A549 treated with dexamethasone at 1 μM for 4 hours (cell line): ENCODE measurements at places on chromosomes 3 and 15. TPM values are rescaled to one million over a fixed set of nuclear protein-coding genes. Genes with fewer than 3 reads are reported as not detected.

KLHL6 gene
- 0.01 to 0.02 TPM (median 0.01 TPM) in 3 of 5 replicates, not detected in the others for total RNA-seq

ITIH4 gene
- 0.25 to 1.0 TPM (median 0.63 TPM) in 5 replicates for total RNA-seq

CPA3 gene
- total RNA-seq = not detected in 5 replicates

SLC2A2 gene
- total RNA-seq = not detected in 5 replicates

ARHGEF26 gene
- total RNA-seq = 10.9 to 15.3 TPM (median 12.3 TPM) in 5 replicates

OR5K3 gene
- not detected in 5 replicates for total RNA-seq

FBLN2 gene
- 1.5 to 2.8 TPM (median 2.1 TPM) in 5 replicates for total RNA-seq

ACKR2 gene
- 0.04 to 0.11 TPM (median 0.05 TPM) in 5 replicates for total RNA-seq

LRTM1 gene
- not detected in 5 replicates for total RNA-seq

SLC24A5 gene
- not detected in 5 replicates for total RNA-seq

TMEM207 gene
- not detected in 5 replicates for total RNA-seq

PSTPIP1 gene
- 0.21 to 0.43 TPM (median 0.25 TPM) in 5 replicates for total RNA-seq

EIF4E3 gene
- total RNA-seq = 3.6 to 5.2 TPM (median 4.7 TPM) in 5 replicates

CDCP1 gene
- total RNA-seq = 7.7 to 9.9 TPM (median 9.1 TPM) in 5 replicates

CATSPER2 gene
- 0.17 to 1.8 TPM (median 0.86 TPM) in 5 replicates for total RNA-seq

GRK7 gene
- total RNA-seq = not detected in 5 replicates

ILDR1 gene
- not detected in 5 replicates for total RNA-seq

CCDC12 gene
- total RNA-seq = 59.8 to 121 TPM (median 66.0 TPM) in 5 replicates

SRGAP3 gene
- total RNA-seq = 0.59 to 0.93 TPM (median 0.87 TPM) in 5 replicates

TTLL13 gene
- 0.09 to 0.25 TPM (median 0.12 TPM) in 5 replicates for total RNA-seq
